ENCODE measurements at places on chromosomes 4 and X.

DNA sequence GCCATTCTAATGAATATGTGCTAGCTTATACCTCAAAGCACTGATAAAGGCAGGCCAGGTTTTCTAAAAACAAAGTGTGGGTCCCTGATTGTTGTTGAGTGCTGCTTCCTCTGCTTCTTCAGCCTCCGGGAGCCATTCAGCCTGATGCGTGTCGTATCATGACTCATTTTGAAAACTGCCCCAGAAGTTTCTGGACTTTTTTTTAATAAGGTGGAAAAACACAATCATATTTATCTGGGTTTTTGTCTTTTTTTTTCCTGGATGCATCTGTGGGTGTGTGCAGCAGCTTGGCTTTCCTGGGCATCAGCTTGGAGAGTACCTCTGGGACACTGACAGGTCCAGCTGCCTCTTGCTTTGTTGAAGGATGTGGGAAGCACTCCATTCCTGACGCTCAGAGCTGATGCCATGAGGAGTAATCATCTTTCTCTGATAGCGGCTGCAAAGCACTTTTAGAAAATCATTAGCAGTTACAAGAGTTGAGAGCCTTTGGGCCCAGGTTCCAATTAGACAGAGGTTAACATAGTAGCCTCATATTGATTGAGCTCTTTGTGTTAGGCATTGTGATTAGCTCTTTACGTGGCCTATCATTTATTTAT lies 66.9 kb downstream of the PARM1 start:
- no peak for DNase-seq
- H3K36me3 ChIP-seq = no peaks in the 10 kb centered on the region
- 0 out of 2 replicates have a peak, but pooled peaks cover 3% of the 10 kb centered on the region for H3K4me1 ChIP-seq
- no peaks in the 10 kb centered on the region for H3K27me3 ChIP-seq
- no peak overlapping the region for H3K4me3 ChIP-seq

DNA sequence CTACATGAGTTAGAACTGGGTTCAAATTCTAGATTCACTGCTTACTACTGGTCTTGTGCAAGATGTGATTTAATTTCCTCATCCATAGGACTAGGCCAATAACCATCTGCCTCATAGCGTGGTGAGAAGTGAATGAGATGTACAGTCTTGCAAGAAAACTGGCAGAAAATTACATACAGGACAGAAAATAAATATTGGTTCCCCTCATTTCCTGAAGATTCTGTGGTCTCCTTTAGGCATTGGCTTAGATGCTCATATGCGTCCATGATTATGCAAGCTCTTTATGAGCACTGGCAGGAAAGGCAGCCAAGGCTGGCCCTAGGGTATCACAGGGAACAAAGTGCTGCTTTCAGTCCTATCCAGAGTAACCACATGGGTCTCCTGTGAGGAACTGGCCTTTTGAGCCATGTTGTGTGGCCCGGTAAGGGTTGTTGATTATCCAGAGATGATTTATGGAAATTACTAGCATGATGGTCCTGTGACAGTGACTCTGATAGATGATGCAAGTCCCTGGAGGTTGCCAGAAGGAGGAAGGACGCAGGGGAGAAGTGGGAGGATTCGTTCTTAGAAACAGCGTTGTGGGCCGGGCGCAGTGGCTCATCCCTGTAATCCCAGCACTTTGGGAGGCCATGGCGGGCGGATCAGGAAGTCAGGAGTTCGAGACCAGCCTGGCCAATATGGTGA lies 9.9 kb upstream of the MOB1B start:
- DNase-seq = no peak
- H3K27me3 ChIP-seq = no peaks in the 10 kb centered on the region

GRCh38 chrX:10467793-10468192 lies 152.6 kb downstream of the MID1 start:
- no peak for DNase-seq
- H3K36me3 ChIP-seq = peaks cover 2% of the 10 kb centered on the region
- H3K27ac ChIP-seq = no peak overlapping the region
- H3K27me3 ChIP-seq = no peaks in the 10 kb centered on the region

GRCh38 chr4:41967392-41967791 lies 14.2 kb upstream of the DCAF4L1 start:
- H3K4me3 ChIP-seq = no peak overlapping the region
- H3K4me1 ChIP-seq = no peaks in the 10 kb centered on the region
- H3K27me3 ChIP-seq = no peaks in the 10 kb centered on the region
- no peak for DNase-seq
- 0 out of 2 replicates have a peak, but pooled peaks cover 8% of the 10 kb centered on the region for H3K36me3 ChIP-seq
- H3K27ac ChIP-seq = no peak overlapping the region

GRCh38 chr4:126405369-126405982 lies 1090.7 kb downstream of the FAT4 start:
- no peak overlapping the region for H3K27ac ChIP-seq
- no peaks in the 10 kb centered on the region for H3K36me3 ChIP-seq
- H3K27me3 ChIP-seq = no peaks in the 10 kb centered on the region
- no peak overlapping the region for H3K4me3 ChIP-seq
- no peaks in the 10 kb centered on the region for H3K4me1 ChIP-seq
- DNase-seq = peak; percentile 68

DNA sequence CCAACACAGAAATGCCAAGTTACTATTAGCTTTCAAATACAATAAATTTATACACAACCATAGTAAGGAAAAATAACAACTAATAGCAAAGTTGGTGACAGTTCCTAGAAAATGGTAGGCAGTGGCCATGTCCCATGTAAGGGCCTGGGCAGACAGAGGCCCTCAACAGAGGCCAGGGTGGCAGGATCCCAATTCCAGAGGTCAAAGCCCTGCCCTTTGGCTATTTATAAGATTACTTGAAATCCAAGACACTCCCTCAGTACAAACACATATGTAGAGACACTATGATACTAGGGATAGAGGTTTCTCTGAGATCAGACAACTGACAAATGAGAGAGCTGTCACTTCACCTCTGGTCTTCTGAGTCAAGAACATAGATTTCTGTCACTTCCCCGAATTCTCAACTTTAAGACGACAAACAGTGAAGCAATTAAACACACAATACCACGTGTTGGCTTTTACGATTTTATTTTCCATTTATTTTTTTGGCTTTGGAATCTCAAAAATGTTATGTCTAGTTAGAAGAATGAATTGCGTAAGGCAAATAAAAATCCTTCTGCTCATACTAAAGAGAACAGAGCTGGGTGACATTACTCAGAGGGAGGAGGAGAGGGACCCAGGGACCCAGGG lies 16.3 kb upstream of the MAOB start:
- no peak overlapping the region for H3K27ac ChIP-seq
- no peaks in the 10 kb centered on the region for H3K27me3 ChIP-seq
- no peaks in the 10 kb centered on the region for H3K4me1 ChIP-seq
